Cerebellar nuclear complex (tissue), 1 donor: ENCODE measurements at places on chromosomes 3 and 15.

DNA sequence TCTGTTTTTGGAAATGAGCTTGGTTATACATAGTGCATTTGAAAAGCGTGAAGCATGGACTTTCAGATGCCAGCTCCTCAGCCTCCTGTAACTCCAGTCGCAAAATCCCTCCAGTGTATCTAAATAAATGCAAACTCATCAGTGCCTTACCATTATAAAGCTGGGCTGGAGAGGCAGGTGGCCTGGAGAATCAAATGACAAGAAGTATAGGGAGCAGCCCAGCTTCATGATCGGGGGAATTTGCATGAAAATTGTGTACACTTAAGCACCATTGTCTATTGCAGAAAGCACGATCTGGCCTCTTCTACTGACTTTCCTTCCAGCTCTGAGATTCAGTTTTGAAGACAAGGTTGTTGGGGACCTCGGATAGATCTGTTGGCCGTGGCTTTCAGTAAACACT, 71.7 kb downstream of the IGF1R start:
- DNase-seq: no peak

DNA sequence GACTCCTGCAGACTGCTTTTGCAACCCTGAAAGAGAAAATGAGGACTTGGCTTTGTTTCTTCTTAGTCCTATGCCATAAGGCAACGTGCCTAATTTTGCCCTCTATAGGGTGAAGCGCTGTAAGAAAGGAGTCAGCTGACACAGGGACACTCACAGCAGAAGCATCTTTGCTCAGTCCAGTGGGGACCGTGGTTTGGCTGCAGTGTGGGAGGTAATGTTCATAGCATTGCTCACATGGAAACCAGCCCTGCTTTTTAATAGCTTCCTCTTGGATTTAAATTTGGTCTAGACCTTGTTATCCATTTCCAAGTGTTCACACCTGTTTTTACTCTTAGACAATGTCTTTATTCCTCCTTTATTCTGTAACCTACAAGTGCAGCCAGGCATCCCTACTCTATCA, 1032.1 kb downstream of the NTRK3 start:
- no peak for DNase-seq

GRCh38 chr3:190117981-190118380, 2.7 kb downstream of the P3H2 start:
- DNase-seq: no peak

GRCh38 chr15:93941697-93942096, 289.7 kb upstream of the MCTP2 start:
- no peak for DNase-seq

GRCh38 chr3:58429657-58430056, 4.0 kb downstream of the PDHB start:
- DNase-seq: no peak

GRCh38 chr3:95883801-95884200, 930.6 kb upstream of the EPHA6 start:
- DNase-seq: no peak

GRCh38 chr3:110318108-110318507, 753.5 kb upstream of the NECTIN3 start:
- DNase-seq: no peak

DNA sequence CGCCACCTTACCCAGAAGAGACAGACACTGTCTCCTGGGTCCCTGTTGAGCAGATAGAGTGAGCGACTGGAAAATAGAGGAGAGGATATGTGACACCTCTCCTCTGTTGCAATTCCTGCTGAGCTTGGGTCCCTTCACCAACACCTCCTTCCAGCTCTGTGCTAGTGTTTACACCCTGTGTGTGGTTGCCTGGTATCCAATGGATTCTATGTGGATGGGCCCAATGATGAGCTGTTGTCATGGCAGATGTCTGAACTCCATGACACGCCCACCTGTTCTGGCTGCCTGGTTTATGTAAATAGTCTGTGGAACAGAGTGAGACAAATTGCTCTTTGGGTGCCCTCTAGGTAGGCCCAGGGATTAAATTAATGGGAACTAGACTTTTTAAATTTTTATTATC, 23.7 kb downstream of the RBM5 start:
- DNase-seq: no peak

GRCh38 chr3:14490831-14491230, 49.3 kb downstream of the GRIP2 start:
- no peak for DNase-seq

- no peak for DNase-seq
Observed at GRCh38 chr15:37967788-37968187, 33.3 kb downstream of the TMCO5A start.

GRCh38 chr15:64247906-64248541, 85.2 kb upstream of the PPIB start:
- DNase-seq: no peak

GRCh38 chr3:30156586-30157498, 449.6 kb upstream of the TGFBR2 start:
- no peak for DNase-seq

DNA sequence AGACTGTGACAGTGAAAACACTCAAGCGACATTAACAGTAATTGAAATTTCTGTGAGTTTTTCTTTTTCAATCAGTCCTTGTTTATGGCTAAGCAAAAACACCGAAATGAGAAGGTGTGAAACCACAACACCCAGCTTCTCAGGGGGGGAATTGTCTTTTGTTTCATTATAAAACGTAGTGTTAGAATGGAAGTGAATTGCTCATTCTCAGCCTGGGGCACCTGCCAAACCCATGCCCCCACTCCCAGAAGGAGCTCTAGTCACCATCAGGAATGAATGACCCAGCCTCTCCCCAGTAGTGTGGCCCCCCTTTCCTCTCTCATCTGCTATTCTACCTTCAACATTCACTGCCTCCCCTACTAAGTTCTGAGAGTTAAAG, 185.8 kb upstream of the CFAP20DC start:
- no peak for DNase-seq

- DNase-seq: no peak
Observed at GRCh38 chr15:61871926-61872522, 188.2 kb downstream of the VPS13C start.

DNA sequence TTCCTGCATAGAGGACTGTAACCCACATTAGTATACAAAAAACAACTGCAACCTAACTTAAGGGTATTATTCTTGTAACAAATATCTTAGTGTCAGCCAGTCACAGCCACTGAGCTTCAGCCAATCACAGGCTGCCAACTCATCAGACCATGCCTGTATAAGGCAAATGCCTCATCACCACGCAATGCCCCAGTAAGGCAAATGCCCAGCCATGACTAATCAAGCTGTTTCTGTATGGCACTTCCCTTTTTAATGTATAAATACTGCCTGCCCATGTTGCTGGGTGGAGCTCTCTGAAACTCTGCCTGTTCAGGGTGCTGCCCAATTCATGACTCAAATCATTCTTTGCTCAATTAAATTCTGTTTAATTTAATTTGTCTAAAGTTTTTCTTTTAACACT, 18.4 kb upstream of the GABRA5 start:
- DNase-seq: no peak

DNA sequence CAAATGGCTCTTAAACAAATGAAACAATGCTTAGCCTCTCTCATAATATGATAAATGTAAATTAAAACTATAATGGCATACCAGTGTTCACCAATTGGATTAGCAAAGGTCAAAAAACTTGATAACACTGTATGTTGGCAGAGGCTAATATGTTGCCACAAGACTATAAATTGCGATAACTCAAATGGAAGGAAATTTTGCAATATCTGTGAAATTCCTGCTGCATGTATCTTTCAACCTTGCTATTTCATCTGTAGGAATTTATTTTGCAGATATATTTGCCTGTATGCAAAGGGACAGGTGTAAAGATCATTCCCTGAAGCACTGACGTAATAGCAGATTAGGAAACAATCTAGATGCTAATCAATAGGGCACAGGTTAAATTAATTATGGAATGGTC, 191.4 kb upstream of the EIF1B start:
- DNase-seq: no peak

- DNase-seq: no peak
Observed at GRCh38 chr15:79168922-79169456, 78.4 kb upstream of the RASGRF1 start.

DNA sequence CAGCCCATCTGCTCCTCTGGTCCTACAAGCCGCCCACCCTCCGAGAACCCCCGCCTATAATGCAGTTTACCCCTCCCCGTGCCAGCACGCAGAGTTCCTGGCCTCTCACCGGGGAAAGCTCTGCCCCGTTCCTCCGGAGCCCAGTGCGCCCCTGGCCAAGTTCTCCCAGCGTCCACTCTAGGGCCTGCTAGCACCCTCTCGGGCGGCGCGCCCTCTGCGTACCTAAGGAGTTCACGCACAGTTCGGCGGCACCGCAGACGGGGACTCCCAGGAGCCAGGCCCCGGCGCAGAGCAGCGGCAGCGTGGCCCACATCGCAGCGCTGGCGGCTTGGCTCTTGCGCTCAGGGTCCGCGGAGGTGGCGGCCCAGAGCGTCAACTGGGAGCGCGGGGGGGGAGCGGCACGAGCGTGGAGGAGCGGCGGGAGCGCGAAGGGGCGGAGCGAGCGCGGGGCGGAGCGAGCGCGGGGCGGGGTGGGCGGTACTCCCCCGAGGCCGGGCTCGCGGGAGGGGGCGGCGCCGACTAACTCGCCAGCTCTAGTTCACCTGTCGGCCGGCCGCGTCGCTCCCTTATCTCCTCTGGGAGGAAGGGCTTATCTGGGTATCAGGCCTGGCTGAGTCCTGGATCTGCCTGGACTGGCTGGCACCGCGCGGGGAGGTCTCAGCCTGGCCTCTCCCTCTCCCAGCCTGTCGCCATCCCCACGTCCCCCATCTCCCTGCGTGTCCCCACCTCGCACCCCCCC, at the start of gene CTSH:
Gene CTSH (minus strand): TSS at position 378 of the 739 bp plus-strand sequence. CDS start 65 bp downstream, at position 313.
- DNase-seq: no peak

GRCh38 chr15:72369964-72370363, 5.8 kb downstream of the HEXA start:
- no peak for DNase-seq

DNA sequence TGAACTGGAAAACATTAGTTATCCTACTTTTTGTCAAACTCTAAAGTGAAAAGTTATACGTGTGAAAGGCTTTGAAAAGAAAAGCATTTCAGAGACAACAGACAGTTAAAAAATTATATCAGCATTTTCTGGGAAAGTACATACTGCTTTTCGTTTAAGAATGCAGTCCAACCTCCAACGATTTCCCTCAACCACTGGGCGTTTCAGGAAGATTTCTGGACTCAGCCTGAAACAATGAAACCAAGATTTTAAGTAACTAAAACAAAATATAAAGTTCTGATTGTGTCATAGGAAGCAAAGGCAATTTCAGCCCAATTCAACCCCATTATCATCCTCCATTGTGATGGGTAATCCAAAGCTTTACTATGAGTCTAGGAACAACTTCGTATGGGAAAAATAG, 110.7 kb downstream of the PLD1 start:
- no peak for DNase-seq

DNA sequence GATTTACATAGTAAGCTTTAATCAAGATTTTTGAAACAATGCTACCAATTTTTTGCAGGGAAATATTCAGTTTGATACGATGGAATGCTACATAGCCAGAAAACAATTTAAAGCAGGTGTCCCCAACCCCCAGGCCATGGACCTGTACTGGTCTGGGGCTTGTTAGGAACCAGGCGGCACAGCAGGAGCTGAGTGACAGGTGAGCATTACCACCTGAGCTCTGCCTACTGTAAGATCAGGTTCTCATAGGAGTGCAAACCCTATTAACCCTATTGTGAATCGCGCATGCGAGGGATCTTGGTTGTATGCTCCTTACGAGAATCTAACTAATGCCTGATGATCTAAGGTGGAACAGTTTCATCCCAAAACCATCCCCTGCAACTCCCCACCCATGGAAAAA, 322.6 kb upstream of the NECTIN3 start:
- DNase-seq: no peak

- no peak for DNase-seq
Observed at GRCh38 chr3:171393032-171393744, 67.0 kb downstream of the TNIK start.

GRCh38 chr15:93656041-93656440, 567.0 kb upstream of the RGMA start:
- DNase-seq: no peak

DNA sequence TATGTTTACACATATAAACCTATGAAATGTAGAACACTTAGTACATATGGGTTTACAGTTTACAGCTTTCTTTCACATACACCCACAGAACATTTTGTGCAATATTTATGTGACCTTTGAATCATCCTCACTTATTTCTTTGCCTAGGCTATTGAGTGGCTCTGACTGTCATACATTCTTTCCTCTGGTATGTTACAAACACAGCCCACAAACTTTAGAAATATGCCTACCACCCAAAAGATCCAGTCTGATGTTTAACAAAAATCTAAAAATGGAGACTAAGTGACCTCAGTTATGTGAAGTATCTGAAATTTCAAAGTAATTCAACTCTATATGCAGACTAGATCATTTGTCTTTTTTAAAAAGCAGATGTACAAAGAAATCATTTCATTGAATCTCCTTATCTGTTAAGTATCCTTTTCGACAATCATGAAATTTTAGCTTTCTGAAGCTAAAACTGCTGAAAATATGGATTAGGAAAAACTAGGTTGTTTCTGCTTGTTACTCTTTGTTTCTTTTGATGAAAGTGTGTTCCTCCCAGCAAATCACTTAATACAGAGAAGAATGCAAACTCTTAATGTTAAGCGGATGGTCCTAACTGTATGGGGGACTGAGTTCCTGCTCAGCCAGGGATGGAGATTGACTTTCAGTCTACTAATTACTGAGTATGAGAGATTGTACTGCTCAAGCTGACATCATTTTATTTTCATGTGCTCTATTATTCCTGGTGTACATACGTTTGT, 27.7 kb downstream of the CCDC54 start:
- no peak for DNase-seq

GRCh38 chr15:57662091-57662744, 44.3 kb upstream of the POLR2M start:
- DNase-seq: no peak

- no peak for DNase-seq
Observed at GRCh38 chr15:82680200-82681102, 29.2 kb downstream of the AP3B2 start.

- no peak for DNase-seq
Observed at GRCh38 chr3:185912929-185913901, 24.6 kb downstream of the TRA2B start.

DNA sequence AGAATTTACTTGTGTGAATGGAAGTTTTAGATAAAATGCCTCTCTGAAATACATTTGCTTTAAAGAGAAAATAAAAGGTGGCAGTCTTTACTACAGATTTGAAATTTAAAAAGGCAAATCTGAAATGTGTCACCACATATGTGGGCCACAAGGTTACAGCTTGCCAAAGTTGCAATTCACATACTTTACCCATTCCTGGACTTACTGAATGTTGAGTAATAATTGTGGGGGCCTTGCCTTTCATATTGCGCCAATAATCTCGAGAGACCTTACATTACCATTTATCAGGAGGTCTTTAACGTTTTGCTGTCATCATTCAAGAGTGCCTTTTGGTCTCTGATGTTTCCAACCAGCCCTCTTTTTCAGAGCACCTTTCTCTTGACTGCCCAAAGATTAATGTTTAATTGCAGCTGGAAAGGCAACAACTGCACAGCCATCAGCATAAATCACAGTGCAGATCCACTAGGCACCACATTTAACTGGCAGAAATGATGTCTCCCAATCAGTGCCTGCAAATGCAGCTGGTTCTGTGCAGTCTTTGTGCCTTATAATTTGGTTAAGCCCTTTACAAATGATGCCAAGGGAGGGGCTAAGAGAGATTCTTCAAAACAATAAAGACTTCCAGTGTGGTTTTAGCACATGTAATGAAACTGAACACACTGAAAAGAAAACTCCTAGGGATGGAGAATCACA, 206.8 kb downstream of the MAGI1 start:
- DNase-seq: no peak

GRCh38 chr3:141870091-141870687, 6.3 kb upstream of the ATP1B3 start:
- DNase-seq: no peak
